ENCODE measurements at places on chromosomes 12 and 14. TPM values are rescaled to one million over a fixed set of nuclear protein-coding genes. Genes with fewer than 3 reads are reported as not detected.
A peak's percentile ranks its signal among the peaks of the same experiment; 100 is the strongest.

The L2HGDH gene
- 27.6 TPM for total RNA-seq

GRCh38 chr12:13537623-13538022 is 341.1 kb downstream of the EMP1 start:
- no peaks in the 10 kb centered on the region for H3K36me3 ChIP-seq
- H3K4me3 ChIP-seq = no peak overlapping the region
- no peaks in the 10 kb centered on the region for H3K4me1 ChIP-seq
- no peak overlapping the region for H3K27ac ChIP-seq

- DNase-seq = no peak
- H3K27me3 ChIP-seq = no peaks in the 10 kb centered on the region
- no peaks in the 10 kb centered on the region for H3K36me3 ChIP-seq
- H3K27ac ChIP-seq = no peak overlapping the region
- no peaks in the 10 kb centered on the region for H3K4me1 ChIP-seq
- H3K4me3 ChIP-seq = no peak overlapping the region
Observed at GRCh38 chr14:100530270-100531072, 56.7 kb downstream of the BEGAIN start.

The CIDEB gene
- 3.5 TPM for total RNA-seq

DNA sequence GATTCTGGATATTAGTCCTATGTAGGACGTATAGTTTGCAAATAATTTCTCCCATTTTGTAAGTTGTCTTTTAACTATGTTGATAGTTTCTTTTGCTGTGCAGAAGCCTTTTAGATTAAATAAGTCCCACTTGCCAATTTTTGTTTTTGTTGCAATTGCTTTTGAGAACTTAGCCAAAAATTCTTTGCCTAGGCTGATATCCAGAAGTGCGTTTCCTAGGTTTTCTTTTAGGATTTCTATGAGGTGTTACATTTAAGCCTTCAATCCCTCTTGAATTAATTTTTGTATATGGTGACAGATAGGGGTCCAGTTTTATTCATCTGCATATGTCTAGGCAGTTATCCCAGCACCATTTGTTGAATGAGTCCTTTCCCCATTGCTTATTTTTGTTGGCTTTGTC is 264.4 kb upstream of the OR4E1 start:
- 0 out of 2 replicates have a peak, but pooled peaks cover 5% of the 10 kb centered on the region for H3K4me1 ChIP-seq
- DNase-seq = no peak
- no peak overlapping the region for H3K4me3 ChIP-seq
- H3K27ac ChIP-seq = no peak overlapping the region
- no peaks in the 10 kb centered on the region for H3K27me3 ChIP-seq

DNA sequence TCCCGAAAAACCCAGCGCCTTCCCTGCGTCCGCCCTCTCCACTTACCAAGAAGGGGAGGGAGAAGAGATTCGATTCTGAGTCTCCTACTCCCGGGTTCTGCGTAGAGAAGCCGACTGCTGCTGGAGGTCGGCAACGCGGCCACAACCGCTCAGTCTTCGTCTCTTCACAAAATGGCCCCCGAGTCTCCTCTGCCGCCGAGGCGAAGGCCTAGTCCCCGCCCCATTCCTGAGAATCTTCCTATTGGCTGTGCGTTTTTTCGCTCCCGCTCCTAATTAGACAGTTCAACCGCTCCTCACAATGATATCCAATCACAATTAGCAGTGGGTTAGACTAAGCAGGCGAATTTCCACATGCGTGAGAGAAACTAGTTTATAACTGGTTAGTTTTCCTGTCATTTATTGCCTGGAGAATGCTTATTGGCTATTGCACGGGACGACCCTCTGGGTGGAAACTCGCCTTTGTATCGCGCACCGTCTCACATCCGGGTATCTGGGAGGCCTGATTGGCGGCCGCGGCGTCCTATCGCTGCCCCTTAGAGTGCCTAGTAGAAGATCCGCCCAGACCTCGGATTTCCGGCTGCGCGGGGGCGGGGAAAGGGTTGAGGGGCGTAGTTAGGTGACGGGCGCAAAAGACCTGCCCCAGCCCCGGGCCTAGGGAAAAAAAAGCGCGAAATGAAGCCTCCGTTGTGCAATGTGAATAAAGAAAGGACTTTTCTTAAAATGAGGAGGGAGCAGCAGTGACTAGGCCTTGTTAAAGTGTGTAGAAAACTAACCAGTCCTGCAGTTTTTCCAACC is at the start of gene HNRNPC:
Gene HNRNPC (minus strand): TSS at position 191 of the 795 bp plus-strand sequence. CDS start 35,249 bp downstream, outside the sequence.
- H3K27ac ChIP-seq = peak within 1 kb of the TSS; percentile 100
- H3K4me1 ChIP-seq = peaks cover 12% of the 10 kb centered on the region
- H3K4me3 ChIP-seq = peak within 1 kb of the TSS; percentile 53
- no peaks in the 10 kb centered on the region for H3K36me3 ChIP-seq

GRCh38 chr14:72700338-72701236 is 193.3 kb downstream of the DPF3 start:
- no peaks in the 10 kb centered on the region for H3K27me3 ChIP-seq
- no peak overlapping the region for H3K4me3 ChIP-seq
- no peaks in the 10 kb centered on the region for H3K36me3 ChIP-seq
- H3K4me1 ChIP-seq = no peaks in the 10 kb centered on the region
- H3K27ac ChIP-seq = no peak overlapping the region

The SLC6A12 gene
- 1.5 TPM for total RNA-seq

DNA sequence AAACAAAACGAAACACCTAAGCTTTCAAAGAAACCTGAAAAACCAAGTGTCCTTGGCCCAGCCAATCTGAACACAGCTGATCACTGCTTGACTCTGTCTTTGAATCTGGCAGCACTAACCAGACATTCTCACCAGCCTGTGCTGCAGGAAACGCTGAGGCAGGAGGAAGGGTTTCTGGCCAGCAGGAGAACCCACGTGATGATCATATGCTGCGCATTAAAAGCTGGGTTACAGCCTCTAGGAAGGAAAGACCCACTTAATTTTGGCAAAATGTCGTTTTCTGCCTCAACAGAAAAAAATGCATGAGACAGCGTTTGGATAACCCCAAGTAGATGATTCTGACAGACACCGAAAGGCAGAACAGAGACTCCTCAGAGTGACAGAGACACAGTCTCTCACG is 9.8 kb downstream of the APPL2 start:
- H3K4me1 ChIP-seq = peaks cover 33% of the 10 kb centered on the region
- H3K27me3 ChIP-seq = no peaks in the 10 kb centered on the region
- no peak for DNase-seq
- H3K4me3 ChIP-seq = no peak overlapping the region
- H3K27ac ChIP-seq = no peak overlapping the region

GRCh38 chr12:120066341-120066740 is 50.2 kb downstream of the RAB35 start:
- no peak overlapping the region for H3K4me3 ChIP-seq
- H3K36me3 ChIP-seq = no peaks in the 10 kb centered on the region
- peaks cover 41% of the 10 kb centered on the region for H3K4me1 ChIP-seq
- H3K27me3 ChIP-seq = no peaks in the 10 kb centered on the region

The FIGNL2 gene
- 3.5 TPM for total RNA-seq

The GDF3 gene
- total RNA-seq = 0.41 TPM

- no peaks in the 10 kb centered on the region for H3K27me3 ChIP-seq
- 0 out of 2 replicates have a peak, but pooled peaks cover 3% of the 10 kb centered on the region for H3K4me1 ChIP-seq
- H3K36me3 ChIP-seq = no peaks in the 10 kb centered on the region
Observed at GRCh38 chr12:130334937-130335336, 2.8 kb upstream of the PIWIL1 start.
